Pericardium fibroblast (primary cell): ENCODE measurements at places on chromosomes 3 and 15. TPM values are rescaled to one million over a fixed set of nuclear protein-coding genes. Genes with fewer than 3 reads are reported as not detected.

Gene ZXDC
- 15.2 and 16.1 TPM in 2 replicates for total RNA-seq

Gene LMAN1L
- total RNA-seq, result 0.23 TPM in 1 of 2 replicates, not detected in the other

Gene CD80
- total RNA-seq, result under 0.01 TPM in 1 of 2 replicates, not detected in the other

Gene GPR149
- not detected in 2 replicates for total RNA-seq

Gene CCDC174
- total RNA-seq, result 7.1 and 9.6 TPM in 2 replicates

Gene CLRN1
- total RNA-seq, result not detected in 2 replicates

Gene FBLN2
- 446 and 664 TPM in 2 replicates for total RNA-seq

Gene PHLDB2
- total RNA-seq, result 49.6 and 51.0 TPM in 2 replicates

Gene PLXND1
- total RNA-seq, result 139 and 155 TPM in 2 replicates
